Muscle of arm (tissue), 14 donors: ENCODE measurements at places on chromosomes 16 and 17.
A peak's percentile ranks its signal among the peaks of the same experiment; 100 is the strongest.

DNA sequence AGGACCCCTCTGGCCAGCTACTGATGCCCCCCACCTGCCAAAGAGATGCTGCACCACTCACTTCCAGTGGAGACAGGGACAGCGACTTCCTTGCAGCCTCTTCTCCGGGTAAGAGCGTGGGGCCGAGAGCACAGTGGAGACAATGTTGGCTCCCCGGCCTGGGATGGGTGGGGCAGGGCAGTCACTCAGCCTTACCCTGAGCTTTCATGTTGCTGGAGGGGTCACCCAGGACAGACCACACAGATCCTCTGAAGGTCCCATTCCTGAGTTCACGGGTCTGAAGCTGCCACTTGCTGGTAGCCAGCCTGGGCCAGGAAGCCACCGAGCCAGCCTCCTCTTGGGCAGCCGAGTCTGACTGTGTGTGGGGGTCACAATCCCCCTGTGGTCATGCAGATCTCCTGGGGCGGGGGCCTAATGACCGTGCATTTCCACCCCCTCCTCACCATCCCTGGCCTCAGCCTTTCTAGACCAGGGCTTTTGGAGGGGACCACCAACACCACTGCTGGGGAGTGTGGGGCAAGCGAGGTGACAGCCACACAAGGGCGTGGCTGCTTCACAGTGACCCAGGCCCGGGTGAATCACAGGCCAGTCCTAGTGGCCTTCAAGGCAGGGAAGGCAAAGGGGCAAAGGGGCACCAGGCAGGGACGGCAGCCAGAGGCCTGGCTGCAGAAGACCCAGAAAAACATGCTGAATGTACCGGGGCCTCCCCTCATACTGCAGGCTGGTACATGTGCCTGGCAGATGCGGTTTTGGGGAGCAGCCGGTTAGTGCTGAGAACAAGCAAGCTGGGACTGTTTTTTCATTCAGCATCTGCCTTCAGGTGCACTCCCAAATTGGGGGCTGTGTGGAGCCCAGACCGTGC is 10.4 kb downstream of the TAF1C start:
- DNase-seq, result no peak

- DNase-seq, result no peak
These were observed 6.0 kb upstream of the RBFOX3 start for GRCh38 chr17:79616801-79617200.

DNA sequence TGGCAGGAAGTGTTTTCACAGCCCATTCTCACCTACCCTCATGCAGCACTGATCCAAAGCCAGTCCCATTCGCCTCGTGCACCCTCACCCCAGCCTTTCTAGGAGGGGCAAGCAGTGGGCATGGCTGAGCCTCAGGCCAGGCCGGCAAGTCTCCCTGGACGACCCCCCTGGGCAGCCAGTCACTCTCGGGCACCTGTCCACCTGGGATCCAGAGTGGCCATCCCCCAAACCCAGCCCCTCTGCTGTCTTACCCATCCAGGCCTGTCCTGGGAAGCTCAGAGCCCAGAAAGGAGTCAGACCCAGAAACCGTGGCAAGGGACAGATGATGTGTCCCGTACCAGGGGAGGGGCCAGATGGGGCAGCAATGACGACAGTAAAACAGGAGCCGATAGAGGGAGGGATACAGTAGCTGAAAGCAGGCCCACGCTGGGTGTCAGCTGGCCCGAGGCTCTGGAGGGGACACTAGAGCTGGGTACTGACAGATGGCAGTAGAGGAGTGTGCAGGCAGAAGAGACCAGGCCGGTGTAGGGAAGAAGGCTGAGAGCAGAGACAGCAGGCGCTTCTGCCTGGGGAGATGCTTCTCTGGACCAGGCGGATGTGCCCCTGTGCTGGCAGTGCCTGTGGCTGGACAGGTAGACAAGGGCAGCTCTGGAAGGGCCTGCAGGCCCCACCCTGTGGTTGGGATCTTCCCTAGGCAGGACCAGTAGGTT is 5.8 kb downstream of the CMTM3 start:
- no peak for DNase-seq

DNA sequence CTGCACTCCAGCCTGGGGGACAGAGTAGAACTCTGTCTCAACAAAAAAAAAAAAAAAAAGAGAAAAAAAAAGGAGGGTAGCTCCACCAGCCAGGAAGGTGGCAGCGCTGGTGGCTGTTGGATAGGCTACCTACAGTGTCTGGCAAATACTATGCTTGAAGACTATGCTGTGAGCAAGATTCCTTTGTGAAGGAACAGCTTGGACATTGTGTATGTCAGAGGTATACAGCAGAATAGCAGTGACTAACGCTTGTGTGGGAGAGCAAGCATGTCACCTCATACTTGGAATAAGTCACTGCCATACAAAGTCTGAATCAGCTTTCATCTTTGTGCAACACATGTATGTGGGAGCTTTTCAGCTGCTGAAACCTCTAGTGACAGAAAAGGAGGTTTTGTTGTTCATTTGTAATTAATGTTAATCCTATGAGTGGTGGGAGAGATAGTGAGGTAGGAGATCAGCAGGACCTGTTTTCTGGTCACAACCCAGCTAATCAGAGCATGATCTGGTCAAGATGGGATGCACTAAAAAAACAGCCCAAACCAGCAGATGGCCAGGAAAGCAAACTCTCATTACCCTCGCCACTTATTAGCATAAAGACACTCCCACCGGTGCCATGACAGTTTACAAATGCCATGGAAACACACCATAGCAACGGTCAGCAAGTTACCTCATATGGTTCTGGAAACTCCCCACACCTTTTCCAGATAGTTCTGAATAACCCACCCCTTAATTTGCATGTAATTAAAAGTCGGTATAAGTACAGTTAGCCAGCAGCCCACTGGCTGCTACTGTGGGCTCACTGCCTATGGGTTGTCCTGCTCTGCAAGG is 6.8 kb upstream of the ITGAD start:
- no peak for DNase-seq

GRCh38 chr17:29368926-29369325 is 21.2 kb upstream of the TAOK1 start:
- no peak for DNase-seq

GRCh38 chr17:70767102-70767701 is 597.9 kb downstream of the KCNJ2 start:
- peak; percentile 30 for DNase-seq

GRCh38 chr17:2271985-2272702 is 31.4 kb downstream of the SMG6 start:
- no peak for DNase-seq

- DNase-seq, result no peak
These were observed 19.3 kb downstream of the SOCS1 start for GRCh38 chr16:11236461-11237254.

GRCh38 chr16:51440131-51440889 is 289.2 kb upstream of the SALL1 start:
- peak; percentile 4 for DNase-seq

- DNase-seq, result no peak
These were observed 16.9 kb downstream of the MAP3K3 start for GRCh38 chr17:63639125-63639524.

DNA sequence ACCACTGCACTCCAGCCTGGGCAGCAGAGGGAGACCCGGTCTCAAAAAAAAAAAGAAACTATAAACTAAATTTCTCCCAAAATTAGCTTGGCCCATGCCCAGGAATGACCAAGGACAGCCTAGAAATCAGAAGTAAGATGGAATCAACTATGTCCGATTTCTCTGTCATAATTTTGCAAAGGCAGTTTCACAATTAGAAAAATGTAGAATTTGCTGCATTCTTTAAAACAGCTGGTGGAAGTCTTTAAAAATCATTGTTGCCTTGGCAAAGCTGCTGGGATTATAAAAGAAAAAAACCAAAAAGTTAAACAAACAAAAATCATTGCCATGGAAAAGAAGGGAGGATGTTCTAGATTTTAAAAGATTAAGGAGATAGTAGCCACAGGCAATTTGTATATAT is 32.4 kb downstream of the WWP2 start:
- DNase-seq, result no peak

GRCh38 chr16:66434619-66435430 is 7.7 kb downstream of the BEAN1 start:
- DNase-seq, result no peak

GRCh38 chr16:72195609-72196008 is 23.7 kb upstream of the PMFBP1 start:
- no peak for DNase-seq

DNA sequence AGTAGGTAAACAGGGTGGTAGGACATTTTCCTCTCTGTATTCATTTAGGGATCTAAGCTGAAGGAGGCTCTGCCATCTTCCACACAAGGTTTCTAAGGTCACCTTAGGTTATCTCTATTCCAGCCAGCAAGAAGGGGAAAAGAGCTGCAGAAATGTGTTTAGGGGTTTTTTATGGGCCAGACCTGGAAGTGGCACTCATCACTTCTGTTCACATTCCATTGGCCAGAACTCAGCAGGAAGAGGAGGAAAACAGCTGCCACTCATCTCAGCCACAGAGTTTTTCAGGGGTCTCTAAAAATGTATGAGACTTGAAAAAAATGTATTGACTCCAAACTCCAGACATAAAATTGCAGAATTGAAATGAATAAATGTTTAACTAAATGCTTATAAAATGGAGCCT is 65.8 kb downstream of the FTO start:
- no peak for DNase-seq

- DNase-seq, result no peak
These were observed 23.1 kb upstream of the BAHCC1 start for GRCh38 chr17:81371910-81372760.

DNA sequence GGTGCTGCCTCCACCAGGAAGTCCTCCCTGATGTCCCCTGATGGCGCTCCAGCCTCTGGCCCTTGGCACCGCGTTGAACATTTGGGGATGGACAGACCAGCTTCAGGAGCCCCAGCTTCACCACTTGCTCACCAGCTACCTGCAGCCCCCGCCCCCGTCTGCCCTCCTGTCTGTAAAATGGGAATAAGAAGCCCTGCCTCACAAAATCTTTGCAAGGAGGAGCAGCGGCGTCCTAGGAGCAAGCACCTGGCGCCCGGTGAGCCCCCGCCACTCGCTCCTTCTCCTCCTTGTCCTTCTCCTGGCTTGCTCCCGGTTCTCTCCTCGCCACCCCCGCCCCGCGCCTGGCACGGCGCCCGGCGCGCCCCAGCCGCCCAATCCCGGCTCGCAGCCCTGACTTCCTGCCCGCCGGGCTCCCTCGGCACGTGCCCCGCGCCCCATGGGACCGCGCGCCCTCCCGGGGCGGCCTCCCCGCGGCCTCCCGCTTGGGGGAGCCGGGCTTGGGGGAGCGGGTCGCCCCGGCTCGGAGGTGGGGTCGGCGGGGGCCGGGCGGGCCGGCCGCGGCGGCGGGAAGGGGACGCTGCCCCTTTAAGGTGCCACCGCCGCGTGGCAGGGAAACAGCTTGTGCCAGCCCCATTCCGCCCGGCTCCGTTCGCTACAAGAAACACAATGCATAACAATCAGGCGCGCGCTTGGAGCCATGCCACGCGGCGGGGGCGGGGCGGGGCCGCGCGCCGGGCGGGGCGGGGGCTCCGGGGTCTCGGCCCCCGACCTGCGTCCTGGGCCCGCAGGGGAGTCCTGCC is 9.1 kb upstream of the PPP1R1B start:
- no peak for DNase-seq

DNA sequence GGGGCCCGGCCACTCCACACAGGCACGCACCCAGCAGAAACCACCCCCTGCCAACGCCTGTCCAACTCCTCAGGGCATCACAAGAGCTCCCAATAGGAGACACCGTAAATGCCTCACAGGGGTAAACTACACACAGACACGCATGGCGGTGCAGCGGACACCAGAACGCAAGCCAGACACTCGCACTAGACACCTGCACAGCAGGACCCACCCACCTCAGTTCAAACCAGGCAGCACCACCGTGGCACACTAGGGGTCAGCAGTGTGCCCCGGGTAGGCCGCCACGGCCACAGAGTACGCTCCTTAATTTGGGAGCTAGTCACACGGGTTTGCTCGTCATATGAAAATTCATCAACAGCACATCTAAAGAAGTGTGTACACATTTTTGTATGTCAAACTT is 3.4 kb downstream of the SLC38A10 start:
- DNase-seq, result no peak

DNA sequence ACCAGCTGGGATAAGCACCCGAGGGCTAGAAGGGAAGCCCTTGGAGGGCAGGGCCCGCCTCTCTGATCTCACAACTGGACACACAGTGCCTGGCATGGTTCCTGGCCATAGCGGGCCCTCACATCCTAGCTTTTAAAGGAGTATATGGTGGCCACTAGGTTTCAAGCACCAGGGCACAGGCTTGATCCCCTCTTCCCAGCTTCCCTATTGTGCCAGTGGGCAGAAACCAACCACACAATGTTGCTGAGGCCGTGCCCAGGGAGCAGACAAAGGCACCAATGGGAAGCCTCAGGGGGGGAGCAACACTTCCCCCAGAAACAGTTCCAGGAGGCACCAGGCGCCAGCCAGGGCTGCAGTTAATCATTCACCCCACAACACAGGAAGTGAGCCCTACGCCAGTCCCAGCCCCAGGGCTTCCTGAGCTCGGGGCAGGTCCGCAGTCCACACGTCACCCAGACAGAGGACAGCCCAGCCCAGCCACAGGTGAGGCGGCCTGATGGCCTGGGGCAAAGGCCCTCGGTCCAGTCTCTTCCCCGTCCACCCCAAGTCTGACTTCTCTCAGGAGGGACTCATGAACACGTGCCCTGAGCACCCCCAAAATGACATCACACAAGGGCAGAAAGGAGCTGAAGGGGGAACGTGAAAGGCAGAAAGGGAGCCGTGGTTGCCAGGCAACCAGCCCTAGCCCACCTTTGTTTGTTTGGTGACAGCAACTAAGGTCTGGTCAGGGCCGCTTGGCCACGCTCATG is 12.8 kb downstream of the SMIM5 start:
- DNase-seq, result no peak

DNA sequence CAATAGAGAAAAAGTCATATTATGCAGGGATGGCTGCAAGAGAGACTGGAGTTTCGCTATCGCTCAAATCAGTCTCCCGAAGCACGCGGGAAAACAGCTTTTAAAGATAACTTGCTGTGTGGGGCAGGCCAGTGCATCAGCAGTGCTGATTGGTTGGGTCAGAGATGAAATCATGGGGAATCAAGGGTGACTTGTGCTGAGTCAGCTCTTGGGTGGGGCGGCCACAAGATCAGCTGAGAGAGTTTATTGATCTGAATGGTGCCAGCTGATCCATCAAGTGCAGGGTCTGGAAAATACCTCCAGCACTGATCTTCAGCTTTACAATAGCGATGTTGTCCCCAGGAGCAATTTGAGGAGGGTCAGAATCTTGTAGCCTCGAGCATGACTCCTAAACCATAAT is 430.5 kb downstream of the RBFOX1 start:
- DNase-seq, result no peak

- DNase-seq, result no peak
These were observed 450.3 kb upstream of the CDH11 start for GRCh38 chr16:65572156-65572555.

- no peak for DNase-seq
These were observed 71.7 kb downstream of the RPH3AL start for GRCh38 chr17:280901-281300.

DNA sequence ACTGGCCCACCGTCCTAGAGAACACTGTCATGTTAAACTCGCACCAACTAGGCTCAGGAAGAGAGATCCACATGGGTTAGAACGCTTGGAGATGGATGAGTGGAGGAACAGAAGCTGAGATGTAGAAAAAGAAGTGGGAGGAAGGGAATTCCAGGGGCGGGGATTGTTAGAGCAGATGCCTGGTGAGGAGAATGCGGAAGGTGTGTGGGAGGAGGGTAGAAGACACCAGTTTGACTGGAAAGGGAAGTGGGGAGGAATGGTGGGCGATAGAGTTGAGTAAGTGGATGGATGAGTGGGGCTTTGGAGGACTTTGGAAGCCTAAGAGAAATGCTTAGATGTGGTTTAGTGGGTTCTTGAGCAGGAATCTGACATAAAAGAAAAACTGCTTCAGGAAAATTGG is 37.4 kb downstream of the DHX38 start:
- no peak for DNase-seq

GRCh38 chr17:54898576-54898975 is 2.1 kb upstream of the TOM1L1 start:
- no peak for DNase-seq
